Mucosa of descending colon (tissue), 3 donors: ENCODE measurements at places on chromosomes 2 and 18. TPM values are rescaled to one million over a fixed set of nuclear protein-coding genes. Genes with fewer than 3 reads are reported as not detected.

DNA sequence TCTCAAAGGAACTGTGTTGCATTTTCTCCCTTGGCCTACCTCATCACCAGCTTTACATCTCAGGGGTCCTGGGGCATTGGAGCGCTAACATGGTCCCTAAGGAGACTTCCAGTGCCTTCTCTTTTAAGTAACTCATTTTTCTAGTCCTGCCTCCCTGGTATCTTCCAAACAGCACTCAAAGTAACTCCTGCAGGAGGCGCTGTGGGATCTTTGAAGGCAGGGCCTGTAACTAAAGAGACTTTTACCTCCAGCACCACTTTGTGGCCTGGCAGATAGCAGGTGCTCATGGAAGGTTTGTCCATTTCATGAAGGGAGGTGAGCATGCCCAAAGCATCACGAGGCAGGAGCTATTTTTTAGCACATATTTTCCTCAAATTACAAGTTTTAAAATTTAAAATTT, 411.0 kb upstream of the GYPC start:
- DNase-seq: peak; percentile 61

DNA sequence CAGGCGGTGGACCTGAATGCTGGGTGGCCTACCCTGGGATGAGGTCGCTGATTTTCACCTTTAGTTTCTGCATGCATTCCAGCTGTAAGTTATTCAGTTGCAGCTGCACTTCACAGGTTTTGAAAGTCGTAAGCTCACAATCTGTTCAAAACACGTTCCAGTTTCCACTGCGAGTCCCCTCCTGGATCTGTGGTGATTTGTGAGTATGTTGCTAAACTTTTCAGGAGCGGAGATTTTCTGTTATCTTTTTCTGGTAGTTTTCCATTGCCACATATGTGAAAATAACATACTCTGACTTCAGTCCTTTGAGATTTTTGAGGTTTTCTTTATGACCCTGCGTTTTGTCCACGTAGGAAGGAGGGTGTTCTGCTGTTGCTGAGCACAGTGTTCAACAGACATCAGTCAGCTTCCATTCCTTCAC, 102.1 kb downstream of the SNTG2 start:
- DNase-seq: no peak

GRCh38 chr2:239059854-239060253, 212.0 kb downstream of the TWIST2 start:
- DNase-seq: peak; percentile 37

DNA sequence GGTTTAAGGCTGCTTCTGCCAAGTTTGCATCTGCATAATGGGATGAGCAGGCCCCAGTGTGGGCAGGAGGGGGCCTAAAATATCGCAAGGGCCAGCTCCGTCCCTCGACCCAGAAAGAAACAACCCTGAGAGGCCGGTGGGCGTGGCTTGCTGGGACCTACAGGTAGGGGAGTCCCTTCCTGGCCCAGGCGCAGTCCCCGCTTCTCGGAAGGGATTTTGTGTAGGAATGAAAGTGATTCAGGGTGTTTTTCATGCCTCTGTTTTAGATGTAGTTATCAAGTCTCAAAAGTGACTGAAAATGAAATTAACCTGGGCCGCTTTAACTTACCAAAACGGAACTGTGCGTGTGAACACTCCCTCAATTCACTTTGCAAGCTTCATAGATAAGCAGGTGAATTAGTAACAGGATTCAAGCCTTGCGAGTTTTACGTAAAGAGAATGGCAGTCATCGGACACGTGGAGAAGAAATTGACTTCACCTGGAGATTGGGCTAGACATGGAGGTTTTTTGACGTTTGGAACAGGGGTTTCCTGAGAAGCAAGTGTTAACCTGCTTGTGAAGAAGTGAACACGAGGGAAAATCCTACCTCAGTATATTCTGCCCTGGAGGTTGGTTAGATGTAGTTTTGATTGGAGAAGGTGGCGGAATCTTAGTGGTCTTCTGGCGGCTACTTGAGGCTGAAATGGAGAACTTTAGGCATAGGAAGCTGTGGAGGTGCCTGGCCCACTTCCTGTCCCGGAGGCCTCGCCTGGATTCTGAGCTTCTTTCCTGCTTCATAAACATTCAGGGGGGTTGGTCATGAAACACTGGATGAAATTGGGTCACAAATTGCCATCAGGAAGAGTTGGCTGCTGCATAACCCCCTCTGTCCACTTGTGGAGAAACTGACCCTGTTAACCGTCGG, 1.7 kb downstream of the NCK2 start:
- peak; percentile 94 for DNase-seq

- no peak for DNase-seq
Observed at GRCh38 chr18:2557536-2557935, 13.8 kb downstream of the METTL4 start.

The AQP12B gene
- 0.16 TPM for total RNA-seq

The RBM45 gene
- total RNA-seq: 14.5 TPM

The STON1 gene
- total RNA-seq: 118 TPM
